ENCODE measurements at places on chromosomes 3 and 15. TPM values are rescaled to one million over a fixed set of nuclear protein-coding genes. Genes with fewer than 3 reads are reported as not detected.

DNA sequence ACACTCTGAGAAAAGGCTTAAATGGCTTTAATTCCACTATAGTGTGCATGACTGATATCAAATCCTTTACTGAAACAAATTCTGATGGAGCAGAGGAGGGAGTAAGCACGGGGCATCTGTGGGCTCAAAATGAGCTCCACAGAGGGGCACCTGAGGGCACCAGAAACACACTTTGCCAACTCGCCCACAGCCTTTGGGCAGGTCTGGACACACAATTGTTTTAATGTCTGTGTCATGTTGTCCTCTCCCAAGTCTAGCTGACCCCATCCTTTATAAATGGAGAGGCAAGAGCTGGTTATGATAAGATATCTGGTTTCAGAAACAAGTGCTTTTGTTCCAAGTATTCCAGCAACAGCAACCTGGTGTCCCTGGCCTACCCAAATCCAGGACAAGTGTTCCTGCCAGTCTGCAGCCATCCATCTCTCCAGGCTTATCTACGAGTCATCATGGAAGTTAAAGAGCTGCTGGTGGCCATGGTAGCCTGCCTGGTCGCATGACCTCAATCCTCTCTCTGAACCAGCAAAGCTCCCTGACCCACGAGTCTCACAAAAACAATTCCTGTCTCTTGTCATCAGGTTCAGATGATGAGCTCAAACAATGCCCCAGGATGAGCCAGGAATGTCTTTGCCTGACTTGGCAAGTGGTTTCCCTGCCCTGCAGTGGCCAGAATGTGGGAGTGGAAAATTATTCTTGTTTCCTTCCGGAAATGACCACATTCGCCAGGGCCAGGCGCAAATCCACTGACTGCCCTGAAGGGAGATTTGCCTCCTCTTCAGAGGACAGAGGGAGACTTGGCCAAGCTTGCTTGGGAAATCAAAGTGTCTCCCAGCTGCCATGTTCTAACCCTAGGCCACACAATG is 64.4 kb upstream of the TPM1 start:
- DNase-seq: no peak

GOLGA6L22 gene
- total RNA-seq: 0.06 TPM

ACAN gene
- 0.20 TPM for total RNA-seq

DNA sequence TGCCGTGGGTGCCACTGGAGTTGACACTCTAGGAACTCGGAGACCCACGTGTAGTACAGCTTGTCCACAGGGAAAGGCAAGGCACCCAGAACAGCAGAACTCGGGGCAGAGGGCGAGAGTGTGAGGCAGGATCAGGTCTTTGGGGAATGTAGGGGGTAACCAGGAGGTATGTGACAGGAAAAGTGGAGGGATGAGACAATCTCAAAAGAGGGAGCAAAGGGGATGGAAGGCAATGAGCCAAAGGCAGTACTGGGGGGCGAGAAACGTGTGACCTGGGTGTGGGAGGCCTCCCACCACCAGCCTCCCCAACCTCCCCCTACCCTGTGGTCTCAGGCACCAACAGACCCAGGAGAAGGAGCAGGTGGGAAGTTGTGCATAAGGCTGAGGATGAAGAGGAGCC is 48.9 kb downstream of the UMPS start:
- DNase-seq: no peak
